DMS153 (cell line): ENCODE measurements at places on chromosomes 1 and 21.

GRCh38 chr1:168243198-168243597 lies 17.4 kb downstream of the SFT2D2 start:
- DNase-seq, result peak; percentile 46

DNA sequence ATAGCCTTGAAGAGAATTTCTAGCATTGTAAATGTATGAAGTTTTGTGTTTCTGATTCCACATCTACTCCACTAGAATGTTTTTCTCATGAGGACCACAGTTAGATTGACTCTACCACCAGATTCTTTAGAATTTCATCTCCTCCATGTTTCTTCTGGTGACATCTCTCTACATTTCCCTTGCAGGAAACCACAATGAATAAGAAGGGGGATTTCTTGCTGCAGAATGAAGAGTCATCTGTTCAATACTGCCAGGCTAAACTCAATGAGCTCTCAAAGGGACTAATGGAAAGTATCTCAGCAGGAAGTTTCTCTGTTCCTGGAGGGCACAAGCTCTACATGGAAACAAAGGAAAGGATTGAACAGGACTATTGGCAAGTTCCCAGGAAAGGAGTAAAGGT lies 18.6 kb downstream of the GBP6 start:
- DNase-seq, result no peak

- no peak for DNase-seq
These were observed 68.4 kb upstream of the SSBP3 start for GRCh38 chr1:54474310-54475251.

DNA sequence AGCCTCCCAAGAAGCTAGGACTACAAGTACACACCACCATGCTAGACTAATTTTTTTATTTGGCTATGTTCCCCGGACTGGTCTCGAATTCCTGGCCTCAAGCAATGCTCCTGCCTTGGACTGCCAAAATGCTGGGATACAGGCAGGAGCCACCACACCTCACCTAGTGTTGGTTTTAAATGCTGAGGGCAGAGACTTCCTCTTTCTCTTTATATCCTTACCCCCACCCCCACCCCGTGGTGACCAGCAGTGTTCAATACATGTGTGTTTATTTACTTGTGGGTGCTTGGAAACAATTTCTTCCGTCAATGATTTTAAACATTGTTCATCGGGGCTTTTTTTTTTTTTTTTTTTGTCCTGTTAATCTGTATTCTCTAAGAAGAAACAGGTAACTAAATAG lies 158.9 kb downstream of the ZBTB18 start:
- DNase-seq, result peak; percentile 50

DNA sequence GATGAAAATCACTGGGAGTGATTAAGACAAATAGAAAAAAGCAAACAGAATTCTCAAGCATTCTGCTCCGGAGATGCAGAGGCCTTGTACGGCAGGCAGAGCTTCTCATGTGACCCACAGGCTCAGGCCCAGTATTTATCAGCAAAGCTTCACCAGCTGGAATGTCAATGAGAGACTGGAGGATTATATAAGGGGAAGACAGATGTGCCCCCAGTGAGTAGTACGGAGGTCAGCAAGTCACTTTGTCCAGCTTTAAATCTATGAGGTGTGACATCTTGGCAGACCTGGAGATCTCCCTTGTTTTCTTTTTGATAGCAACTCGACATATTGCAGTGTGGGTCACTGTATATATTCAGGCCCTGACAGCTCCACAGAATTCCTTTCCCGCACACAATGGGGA lies 106.8 kb downstream of the HHIPL2 start:
- DNase-seq, result no peak

GRCh38 chr1:149916898-149917252 lies 769 bp downstream of the SV2A start:
- DNase-seq, result no peak

DNA sequence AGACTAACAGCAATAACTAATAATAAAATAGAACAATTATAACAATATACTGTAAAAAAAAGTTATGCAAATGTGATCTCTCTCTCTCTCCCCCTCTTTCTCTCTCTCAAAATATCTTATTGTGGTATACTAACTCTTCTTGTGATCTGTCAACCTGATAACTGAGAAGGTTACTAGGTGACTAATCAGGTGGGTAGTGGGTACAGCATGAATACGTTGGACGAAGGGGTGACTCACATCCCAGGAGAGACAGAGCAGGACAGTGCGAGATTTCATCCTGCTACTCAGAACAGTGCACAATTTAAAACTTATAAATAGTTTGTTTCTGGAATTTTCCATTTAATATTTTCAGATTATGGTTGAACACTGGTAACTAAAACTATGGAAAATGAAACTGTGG lies 257.5 kb downstream of the LRRC40 start:
- no peak for DNase-seq

DNA sequence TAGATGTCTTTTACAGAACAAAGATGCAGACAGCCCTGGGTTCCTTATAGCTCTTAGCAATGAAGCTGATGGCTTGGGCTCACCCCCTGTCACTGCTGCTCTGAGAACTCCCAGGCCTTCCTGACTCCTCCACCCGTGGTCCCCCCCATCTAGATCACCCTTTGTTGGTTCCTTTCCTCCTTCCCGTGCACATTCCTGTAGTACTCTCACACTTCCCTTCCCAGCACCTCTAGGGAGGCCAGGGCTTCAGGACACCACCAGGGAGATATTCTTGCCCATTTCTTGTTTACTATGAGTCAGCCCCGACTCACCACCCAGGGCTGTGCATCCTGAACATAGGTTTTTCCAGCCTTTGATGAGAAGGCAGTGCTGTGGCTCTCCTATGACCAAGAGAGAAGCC lies 14.4 kb upstream of the NOS1AP start:
- DNase-seq, result no peak

DNA sequence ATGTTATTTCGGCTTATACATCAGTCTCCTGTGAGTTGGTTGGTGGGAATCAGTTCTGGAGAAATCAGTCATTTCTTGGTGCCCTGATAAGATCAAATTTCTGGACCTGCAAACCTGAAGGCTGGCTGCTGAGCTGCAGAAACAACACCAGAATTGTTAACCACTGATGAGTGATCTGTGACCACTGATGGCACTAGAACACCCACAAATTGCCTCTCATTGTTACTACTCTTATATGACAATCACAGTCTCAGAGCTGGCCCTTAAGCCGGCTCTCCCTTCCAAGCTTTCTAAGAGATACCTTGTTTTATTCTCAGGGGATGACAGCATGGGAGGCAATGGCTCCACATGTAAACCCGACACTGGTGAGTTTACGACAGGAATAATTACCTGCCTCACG lies 1.9 kb downstream of the C1orf162 start:
- DNase-seq, result no peak

DNA sequence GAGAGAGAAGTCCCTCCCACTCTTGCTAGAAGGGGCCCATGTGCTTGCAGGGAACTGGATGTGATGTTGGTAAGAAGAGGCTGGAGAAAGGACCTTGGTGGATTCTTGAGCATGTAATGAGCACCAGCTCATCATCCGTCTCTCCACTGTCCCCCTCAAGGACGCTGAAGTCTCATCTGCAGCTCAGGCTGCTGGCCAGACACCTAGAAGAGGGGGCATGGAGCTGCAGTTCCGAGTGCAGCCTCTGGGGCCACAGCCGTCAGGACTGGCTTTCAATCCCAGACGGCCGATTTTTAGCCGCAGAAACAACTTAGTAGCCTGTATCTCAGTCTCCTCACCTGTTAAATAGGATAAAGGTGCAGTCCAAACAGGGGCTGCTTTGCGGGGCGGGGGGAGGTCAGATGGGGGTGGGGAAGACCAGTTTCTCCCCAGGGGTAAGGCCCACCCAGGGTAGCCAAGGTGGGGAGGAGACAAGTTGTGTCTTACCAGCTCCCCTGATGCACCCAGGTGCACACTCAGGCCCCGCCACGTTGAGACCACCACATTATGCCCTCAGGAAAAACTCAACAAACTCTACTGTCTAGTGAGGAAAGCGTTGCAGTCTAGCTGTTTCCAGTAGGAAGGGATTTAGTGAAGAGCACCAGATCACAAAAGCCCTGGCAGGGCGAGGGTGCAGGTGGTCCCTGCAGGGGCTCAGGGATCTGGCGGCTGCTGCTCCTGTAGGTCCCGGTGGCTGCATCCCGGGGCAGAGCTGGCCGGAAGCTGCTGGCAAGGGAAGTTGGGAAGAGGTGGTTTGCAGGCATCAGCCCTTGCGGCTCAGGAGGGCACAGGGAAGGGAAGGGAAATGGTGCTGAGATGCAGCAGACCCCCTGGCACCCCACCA lies 29.5 kb downstream of the LDLRAP1 start:
- peak; percentile 37 for DNase-seq

GRCh38 chr1:207659545-207660153 lies 14.7 kb downstream of the CR1L start:
- DNase-seq, result peak; percentile 48

DNA sequence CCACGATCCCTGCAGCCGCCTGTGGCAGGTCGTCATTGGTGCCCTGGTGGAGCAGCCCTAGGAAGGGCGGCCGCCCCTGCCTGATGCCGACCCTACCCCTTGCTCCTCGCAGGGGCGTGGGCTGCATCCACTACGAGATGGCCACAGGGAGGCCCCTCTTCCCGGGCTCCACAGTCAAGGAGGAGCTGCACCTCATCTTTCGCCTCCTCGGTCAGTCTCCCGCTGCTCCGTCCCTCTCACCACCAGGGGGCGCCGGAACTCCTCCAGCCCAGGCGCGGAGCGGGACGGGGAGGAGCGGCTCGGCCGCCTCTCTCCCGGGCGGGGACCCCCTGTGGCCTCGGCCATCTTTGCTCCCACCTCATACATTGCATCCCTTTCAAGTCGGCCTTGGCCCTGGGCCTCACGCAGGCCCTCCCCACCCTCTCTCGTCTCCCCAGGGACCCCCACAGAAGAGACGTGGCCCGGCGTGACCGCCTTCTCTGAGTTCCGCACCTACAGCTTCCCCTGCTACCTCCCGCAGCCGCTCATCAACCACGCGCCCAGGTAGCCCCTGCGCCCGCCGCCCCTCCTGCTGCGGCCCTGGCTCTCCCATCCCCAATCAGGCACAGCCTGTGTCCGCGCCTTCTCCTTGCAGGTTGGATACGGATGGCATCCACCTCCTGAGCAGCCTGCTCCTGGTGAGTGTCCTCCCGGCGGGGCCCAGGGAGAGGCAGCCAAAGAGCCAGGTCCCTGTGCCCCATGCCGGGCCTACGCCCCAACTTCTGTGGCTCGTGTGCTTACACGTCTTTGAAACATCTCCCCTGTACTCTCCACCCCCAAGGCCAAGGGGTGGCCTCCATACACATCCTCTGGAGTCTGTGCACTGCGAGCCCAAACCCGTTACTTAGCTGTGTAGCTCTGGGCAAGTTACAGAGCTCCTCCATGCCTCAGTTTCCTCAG lies 24.7 kb downstream of the CDK18 start:
- DNase-seq, result peak; percentile 31

GRCh38 chr1:39524591-39525365 lies 33.3 kb downstream of the BMP8A start:
- DNase-seq, result no peak

- no peak for DNase-seq
These were observed 149.9 kb downstream of the SYF2 start for GRCh38 chr1:25082216-25082899.

- DNase-seq, result peak; percentile 21
These were observed 9.4 kb upstream of the THEMIS2 start for GRCh38 chr1:27862671-27863537.

- DNase-seq, result no peak
These were observed 141.5 kb upstream of the KCNK2 start for GRCh38 chr1:214941061-214941460.

DNA sequence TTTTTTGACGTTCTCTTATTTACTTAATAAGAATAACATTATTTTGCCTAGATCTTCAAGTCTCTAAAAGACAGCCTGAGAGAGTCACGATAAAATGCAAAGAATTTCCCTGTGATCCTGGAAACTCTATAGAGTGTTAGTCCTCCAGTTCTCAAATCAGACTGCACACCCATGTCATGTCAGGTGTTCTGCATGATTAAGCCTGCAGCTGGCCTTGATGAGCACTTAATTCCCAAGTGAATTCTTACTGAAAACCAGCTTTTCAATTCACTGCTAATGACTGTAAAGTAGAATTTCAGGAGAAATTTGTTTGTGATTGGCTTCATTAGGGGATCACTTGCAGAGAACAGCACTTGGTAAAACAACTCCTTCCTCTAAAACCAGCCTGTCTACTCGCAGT lies 41.9 kb downstream of the CHML start:
- no peak for DNase-seq

GRCh38 chr1:67429011-67429527 lies 1.1 kb downstream of the SERBP1 start:
- no peak for DNase-seq

GRCh38 chr1:89065079-89065868 lies at the start of gene GBP1:
TSS of gene GBP1 (minus strand) at chr1:89065208. CDS start at chr1:89063234, 1,974 bp downstream.
- no peak for DNase-seq

DNA sequence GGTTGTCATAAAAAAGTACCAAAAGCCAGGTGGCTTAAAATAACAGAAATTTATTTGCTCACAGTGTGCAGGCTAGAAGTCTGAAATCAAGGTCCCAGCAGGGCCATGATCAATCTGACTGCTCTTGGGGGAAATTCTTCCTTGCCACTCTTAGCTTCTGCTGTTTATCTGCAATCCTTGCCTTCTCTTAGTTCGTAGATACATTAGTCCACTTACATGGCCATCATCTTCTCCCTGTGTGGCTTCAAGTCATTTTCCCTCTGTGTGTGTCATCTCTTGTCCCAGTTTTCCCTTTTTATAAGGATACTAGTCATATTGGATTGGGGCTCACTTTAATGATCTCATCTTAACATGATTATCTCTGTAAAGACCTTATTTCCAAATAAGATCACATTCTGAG lies 124.0 kb upstream of the NCAM2 start:
- DNase-seq, result no peak

- DNase-seq, result no peak
These were observed 94.7 kb upstream of the ACTRT2 start for GRCh38 chr1:2926447-2927055.

DNA sequence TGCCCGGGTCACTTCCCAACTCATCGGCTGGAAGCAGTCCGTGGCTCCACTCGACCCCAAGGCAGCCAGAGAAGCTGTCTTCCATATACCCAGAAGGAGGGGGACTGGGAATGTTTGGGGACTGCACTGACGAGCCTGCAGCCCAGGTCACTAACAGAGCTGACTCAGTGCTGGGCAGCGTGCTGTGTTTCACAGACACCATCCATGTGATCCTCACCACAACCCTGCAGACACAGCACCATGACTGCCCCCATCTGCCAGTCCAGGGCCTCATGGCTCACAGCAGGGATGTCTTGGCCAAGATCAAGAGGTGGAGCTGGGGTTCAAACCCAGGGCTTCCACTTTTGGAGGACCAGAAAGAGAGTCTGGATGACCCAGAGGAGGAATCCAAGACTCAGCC lies 67.9 kb downstream of the KLHDC7A start:
- no peak for DNase-seq

GRCh38 chr1:23187637-23188036 lies 19.0 kb upstream of the LUZP1 start:
- no peak for DNase-seq

GRCh38 chr1:166089804-166090203 lies 77.0 kb downstream of the FAM78B start:
- DNase-seq, result no peak

DNA sequence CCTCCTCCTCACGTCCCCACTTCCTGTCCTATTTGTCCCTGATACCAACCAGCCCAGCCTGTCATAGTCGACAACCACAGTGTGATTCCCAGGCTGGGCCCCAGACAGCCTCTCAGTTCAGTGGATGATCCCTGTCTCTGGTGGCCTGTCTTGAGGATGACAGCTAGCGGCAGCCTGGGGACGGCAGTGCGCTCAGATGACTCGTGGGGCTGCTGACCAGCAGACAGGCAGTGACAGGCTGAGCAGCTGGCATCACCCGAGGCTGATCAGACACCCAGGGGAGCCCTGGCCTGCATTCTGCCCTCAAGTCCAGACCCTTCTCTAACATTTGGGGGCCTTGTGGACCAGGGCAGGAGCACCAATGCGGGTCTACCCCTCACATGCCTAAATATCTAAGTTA lies 21.0 kb downstream of the NKAIN1 start:
- DNase-seq, result no peak
